ENCODE measurements at places on chromosomes 2 and 18.
A peak's percentile ranks its signal among the peaks of the same experiment; 100 is the strongest.

DNA sequence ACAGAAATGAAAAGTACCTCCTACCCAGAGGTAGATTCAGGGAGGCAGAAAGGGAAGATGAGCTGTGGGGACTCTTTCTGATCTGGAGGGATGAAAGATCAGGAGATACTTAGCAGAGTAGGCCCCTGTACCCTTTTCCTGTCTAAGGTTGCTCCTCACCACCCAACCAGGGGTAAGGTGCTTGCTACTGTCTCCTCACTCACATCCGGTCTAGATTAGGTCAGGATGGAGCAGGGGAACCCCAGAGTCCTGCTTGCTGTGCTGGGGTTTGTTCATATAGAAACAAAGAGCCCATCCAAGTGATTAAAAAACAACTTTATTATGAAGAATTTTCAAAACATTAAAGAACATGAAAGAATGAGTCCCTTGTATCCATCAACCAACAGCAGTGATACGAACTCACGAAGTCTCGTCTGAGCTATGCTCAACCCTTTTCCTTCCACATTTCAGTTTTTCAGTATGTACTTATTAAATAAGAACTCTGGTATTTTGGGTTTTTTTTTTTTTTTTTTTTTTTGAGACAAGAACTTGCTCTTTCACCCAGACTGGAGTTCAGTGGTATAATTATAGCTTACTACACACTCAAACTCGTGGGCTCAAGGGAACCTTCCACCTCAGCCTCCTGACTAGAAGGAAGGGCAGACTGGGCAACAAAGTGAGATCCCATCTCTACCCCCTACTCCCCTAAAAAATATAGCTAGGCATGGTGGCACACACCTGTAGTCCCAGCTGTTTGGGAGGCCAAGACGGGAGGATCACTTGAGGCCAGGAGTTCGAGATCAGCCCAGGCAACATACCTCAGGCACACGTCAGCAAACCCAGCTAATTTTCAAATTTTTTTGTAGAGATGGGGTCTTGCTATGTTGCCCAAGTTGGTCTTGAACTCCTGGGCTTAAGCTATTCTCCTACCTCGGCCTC lies 28.5 kb upstream of the MCFD2 start:
- H3K27me3 ChIP-seq: no peaks in the 10 kb centered on the region
- no peak for DNase-seq
- H3K4me1 ChIP-seq: peaks cover 42% of the 10 kb centered on the region
- peak overlapping the region; percentile 90 for H3K4me3 ChIP-seq
- no peaks in the 10 kb centered on the region for H3K36me3 ChIP-seq

DNA sequence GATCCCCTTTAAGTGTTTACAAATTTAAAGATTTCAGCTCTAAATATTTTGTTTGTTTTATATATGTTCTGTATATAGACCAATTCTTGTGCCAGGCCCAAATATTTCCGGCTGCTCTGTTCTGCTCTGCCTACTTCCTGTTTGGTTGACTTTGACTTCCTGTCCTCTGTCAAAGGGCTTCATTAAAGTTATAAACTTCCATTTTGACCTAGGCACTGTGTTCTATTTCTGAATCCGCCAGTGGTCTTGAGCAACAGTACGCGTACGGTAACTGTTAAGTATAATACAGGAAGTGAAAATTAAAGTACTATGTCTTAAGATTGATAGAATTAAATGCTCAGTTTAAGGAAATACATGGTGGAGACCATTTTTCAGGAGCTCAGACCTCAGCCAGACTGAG lies 13.5 kb upstream of the REL start:
- H3K4me1 ChIP-seq: peaks cover 16% of the 10 kb centered on the region
- H3K27ac ChIP-seq: peak overlapping the region; percentile 61
- no peak overlapping the region for H3K4me3 ChIP-seq
- H3K36me3 ChIP-seq: no peaks in the 10 kb centered on the region
- no peaks in the 10 kb centered on the region for H3K27me3 ChIP-seq

DNA sequence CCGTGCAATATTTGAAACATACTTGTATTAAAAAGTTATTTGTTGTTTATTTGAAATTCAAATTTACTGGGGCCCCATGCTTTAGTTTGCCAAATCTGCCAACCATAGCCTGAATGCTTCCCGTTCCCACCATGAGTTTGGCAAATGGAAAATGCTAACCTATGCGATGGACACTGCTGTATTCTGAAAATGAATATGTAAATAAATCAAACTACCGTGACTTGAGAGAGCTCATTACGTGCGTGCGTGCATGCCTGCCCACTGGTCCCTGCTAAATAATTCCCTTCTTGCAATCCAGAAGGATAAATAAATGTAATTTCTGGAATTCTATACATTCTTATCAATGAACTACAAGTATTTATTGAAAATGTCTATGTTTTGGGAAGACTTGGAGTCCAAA lies 3.2 kb downstream of the BOD1L2 start:
- peaks cover 3% of the 10 kb centered on the region for H3K27me3 ChIP-seq
- no peak overlapping the region for H3K27ac ChIP-seq
- H3K4me1 ChIP-seq: peaks cover 5% of the 10 kb centered on the region
- no peak overlapping the region for H3K4me3 ChIP-seq
- DNase-seq: no peak
- H3K36me3 ChIP-seq: no peaks in the 10 kb centered on the region

DNA sequence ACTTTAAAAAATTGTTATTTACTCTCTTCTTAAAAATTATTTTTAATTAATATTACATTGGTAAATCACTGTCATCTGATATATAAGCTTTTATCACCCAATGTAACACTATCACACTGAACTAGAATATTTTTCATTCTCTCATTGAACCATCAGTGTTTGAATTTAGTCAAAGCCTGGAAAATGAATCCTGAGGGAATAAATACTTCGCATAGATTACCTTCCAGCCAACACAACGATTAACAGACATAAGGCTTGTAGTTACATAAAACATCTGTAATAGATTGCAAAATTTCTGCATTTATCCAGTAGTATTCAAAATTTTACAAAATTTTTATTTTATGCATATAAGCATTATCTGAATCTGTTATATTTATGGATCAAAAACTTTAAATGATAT lies 314.9 kb downstream of the ERBB4 start:
- H3K27me3 ChIP-seq: no peaks in the 10 kb centered on the region
- no peak overlapping the region for H3K27ac ChIP-seq
- H3K4me1 ChIP-seq: no peaks in the 10 kb centered on the region
- DNase-seq: no peak
- H3K36me3 ChIP-seq: no peaks in the 10 kb centered on the region

GRCh38 chr2:240586919-240587800 lies 626 bp downstream of the CAPN10 start:
- peaks cover 26% of the 10 kb centered on the region for H3K36me3 ChIP-seq
- peaks cover 30% of the 10 kb centered on the region for H3K4me1 ChIP-seq
- peak overlapping the region; percentile 94 for H3K27ac ChIP-seq
- no peaks in the 10 kb centered on the region for H3K27me3 ChIP-seq
- DNase-seq: peak; percentile 79

DNA sequence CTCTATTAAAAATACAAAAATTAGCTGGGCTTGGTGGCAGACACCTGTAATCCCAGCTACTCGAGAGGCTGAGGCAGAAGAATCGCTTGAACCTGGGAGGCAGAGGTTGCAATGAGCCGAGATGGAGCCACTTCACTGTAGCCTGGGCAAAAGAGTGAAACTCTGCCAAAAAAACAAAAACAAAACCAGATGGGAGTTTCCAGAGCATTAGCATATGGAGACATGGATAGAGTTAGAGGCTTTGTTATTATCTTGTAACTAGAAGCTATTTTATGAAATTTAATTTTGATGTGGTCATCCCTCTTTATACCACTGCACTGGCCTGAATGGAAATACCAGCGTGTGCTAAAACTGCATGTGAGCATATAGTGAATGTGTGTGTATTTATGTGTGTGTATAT lies 58.9 kb downstream of the TRAPPC8 start:
- H3K27me3 ChIP-seq: no peaks in the 10 kb centered on the region
- H3K27ac ChIP-seq: no peak overlapping the region
- peaks cover 61% of the 10 kb centered on the region for H3K36me3 ChIP-seq
- no peaks in the 10 kb centered on the region for H3K4me1 ChIP-seq
- no peak overlapping the region for H3K4me3 ChIP-seq

DNA sequence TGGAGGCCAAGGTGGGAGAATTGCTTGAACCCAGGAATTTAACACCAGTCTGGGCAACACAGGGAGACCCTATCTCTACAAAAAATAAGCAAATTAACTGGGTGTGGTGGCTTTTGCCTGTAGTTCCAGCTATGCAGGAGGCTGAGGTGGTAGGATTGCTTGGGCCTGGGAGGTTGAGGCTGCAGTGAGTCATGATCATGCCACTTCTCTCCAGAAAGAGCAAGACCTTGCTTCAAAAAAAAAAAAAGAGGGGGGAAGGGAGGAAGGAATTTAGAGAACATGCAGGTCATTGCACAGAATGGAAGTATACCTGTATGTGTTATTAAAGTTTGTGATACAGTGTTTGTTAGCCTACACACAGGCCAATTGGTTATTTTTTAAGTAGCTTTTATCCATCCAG lies 25.8 kb downstream of the PKP4 start:
- H3K36me3 ChIP-seq: no peaks in the 10 kb centered on the region
- H3K27ac ChIP-seq: no peak overlapping the region
- no peak for DNase-seq
- H3K4me3 ChIP-seq: no peak overlapping the region
- peaks cover 26% of the 10 kb centered on the region for H3K4me1 ChIP-seq

DNA sequence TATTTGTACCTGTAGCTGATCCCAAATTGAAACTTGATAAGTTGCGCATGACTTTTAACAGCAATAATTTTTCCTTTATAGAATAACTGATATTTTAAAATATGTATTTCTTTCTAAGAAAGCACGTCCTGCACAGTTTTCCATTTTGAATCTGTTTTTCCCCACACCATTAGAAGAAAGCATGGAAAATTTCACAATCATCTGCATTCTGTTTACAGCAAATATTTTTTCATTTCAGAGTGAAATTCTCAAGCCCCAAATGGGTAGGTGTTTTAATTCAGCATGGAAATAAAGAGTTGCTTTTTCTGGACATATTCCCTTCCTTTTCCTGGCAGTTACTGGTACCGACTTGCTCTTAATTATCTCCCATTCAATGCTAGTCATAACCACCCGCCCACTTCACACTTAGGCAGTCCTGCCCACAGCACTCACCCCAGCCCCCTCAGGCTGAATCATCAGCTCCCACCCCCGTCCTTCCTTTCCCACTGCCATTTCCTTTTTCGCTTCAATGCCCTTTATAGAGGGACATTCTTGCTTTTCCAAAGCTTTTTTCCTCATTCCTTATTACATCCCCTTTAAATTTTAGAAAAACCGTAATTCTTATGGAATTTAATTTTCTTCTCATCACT lies 89.2 kb upstream of the GLS start:
- DNase-seq: no peak
- H3K36me3 ChIP-seq: no peaks in the 10 kb centered on the region
- H3K4me3 ChIP-seq: no peak overlapping the region

DNA sequence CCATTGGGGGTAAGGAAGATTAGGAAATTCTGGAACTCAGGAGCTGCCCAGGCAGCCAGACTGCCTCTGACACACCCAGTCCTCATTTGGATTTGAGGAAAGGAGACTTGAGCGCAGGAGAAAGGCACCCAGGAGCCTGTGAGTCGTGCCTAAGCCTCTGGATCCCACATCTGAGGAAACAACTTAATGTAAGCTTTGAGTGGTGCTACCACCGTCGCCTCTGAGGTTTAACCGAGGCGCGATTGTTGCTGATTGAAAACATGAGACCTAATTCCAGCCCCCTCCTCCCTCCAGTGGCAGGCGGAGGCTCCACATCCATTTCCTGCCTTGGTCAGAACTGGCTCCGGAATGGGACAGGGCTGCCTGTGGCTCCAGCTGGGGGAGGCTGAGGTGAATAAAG lies 176.7 kb upstream of the PKDCC start:
- no peak overlapping the region for H3K27ac ChIP-seq
- H3K4me3 ChIP-seq: no peak overlapping the region
- no peaks in the 10 kb centered on the region for H3K36me3 ChIP-seq
- DNase-seq: no peak
- no peaks in the 10 kb centered on the region for H3K27me3 ChIP-seq

GRCh38 chr2:24253303-24253919 lies 78.6 kb downstream of the FAM228A start:
- H3K4me3 ChIP-seq: no peak overlapping the region
- no peak overlapping the region for H3K27ac ChIP-seq
- peaks cover 84% of the 10 kb centered on the region for H3K36me3 ChIP-seq
- H3K4me1 ChIP-seq: no peaks in the 10 kb centered on the region
- no peaks in the 10 kb centered on the region for H3K27me3 ChIP-seq

DNA sequence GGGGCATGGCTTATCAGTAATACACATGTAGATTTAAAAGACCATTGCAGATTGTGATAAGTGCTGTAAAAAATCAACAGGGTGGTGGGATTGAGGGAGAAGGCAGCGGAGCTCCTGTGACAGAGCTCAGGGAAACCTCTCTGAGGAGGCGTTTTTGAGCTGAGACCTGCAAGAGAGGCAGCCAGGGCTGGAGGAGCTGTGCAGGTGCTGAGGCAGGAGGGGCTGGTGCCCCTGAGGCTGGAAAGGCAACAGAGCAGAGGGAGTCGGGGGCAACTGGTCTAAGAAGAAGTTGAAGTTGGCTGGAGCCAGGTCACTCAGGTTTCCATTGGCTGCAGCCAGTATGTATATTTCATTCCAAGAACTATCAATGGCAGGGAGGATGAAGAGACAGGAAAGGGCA lies 47.6 kb downstream of the KLHL29 start:
- DNase-seq: no peak
- H3K4me3 ChIP-seq: no peak overlapping the region
- H3K4me1 ChIP-seq: no peaks in the 10 kb centered on the region
- no peak overlapping the region for H3K27ac ChIP-seq
- H3K36me3 ChIP-seq: no peaks in the 10 kb centered on the region

DNA sequence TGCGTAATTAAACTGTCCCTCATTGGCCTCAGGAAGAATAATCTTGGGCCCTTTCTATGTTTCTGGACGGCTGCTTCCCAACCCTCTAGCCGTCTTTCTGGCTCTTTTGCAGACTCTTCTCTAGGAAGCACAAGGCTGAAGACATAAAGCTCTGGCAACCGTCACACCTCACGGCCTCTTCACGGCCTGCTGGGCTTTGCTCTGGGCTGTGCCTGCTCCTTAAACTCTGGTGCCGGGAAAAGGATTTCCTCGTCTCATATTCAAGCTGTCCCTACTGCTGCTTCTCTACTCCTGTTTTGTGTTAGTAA lies 36.0 kb upstream of the WIPF1 start:
- H3K36me3 ChIP-seq: peaks cover 3% of the 10 kb centered on the region
- H3K27me3 ChIP-seq: no peaks in the 10 kb centered on the region
- DNase-seq: no peak
- peak overlapping the region; percentile 82 for H3K27ac ChIP-seq
- H3K4me3 ChIP-seq: peak overlapping the region; percentile 46

DNA sequence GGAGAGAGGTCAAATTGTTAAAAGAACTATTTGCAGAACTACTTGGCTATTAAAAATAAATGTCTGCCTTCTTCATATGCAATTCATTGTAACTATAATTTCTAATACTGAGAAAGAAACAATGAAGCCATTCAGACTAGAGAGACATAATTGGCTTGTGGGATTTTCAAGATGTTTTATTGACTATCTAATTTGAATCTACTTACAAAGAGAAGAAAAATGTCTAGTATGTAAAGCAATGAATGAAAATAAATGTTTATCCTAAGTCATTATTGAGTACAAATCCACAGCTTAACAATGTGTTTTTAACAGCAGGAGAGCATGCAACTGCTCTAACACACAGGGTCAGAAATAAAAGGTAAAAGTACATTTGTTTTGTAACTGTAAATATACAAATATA lies 19.2 kb downstream of the RMP24 start:
- no peaks in the 10 kb centered on the region for H3K27me3 ChIP-seq
- no peaks in the 10 kb centered on the region for H3K4me1 ChIP-seq
- H3K36me3 ChIP-seq: peaks cover 33% of the 10 kb centered on the region
- H3K27ac ChIP-seq: no peak overlapping the region
